ENCODE measurements at places on chromosomes 4 and X.

- DNase-seq = no peak
These were observed 197.1 kb upstream of the GIMD1 start for GRCh38 chr4:106565727-106566126.

DNA sequence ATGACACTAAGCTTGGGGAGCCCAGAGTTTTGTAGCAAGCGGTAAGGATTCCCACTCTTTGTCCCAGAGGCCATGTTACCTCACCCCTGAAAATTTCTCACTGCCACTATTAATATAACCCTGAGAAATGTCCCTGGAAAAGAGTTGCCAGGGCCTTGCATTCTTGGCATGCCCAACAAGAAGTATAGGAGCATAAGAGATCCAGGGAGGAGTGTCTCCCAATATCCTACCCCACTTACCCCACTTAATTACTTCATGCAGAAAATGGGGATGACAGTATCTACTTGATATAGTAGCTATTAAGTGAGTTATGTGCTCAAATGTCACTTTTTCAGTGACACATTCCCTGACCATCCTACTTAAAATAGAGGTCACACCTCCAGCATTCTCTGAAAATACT is 120.5 kb upstream of the C1GALT1C1 start:
- no peak for DNase-seq

DNA sequence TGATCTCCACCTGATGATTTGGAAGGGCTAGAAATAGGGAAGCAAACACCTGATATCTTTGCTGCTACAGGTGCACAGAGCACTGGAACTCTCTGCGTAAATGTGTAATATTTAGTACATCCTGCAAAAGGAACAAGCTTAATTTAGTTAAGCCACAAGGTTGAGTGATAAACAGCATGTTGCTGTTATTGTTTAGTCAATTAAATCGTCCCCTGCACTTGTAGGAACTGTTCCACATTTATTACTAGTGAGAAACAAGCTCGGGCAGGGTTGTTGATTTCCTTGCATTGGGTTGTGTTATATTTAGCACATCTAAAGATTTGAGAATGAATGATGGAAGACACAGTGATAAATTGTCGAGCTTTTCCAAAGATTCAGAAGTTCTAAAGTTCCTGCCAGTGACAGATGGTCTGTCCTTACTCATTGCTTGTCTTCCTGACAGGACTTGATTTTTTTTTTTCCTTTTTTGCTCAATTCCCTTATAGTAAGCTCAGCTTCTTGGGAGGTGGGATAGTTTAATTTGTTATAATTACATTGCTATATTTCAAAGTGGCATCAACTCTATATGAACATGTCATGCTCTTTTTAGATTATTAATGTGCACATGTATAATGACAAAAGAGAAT is 627.0 kb upstream of the ATOH1 start:
- DNase-seq = no peak

DNA sequence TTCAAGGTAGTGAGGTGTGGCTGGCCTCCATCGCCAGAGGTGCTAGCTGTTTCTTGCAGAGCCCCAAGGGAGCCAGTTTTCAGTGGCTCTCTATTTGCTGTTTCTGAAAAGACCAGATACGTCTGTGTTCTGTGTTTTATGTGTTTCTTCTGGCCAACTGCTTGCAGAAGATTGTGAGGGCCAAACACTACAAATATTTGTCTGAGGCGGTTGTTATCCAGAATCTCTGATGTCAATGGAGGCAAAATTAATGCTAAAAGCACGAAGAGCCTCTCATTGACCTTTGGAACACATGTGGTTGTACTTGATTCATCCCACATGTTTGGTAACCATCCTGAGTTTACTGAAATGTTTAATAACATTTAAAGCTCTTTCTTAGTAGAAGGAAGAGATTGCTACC is 113.9 kb downstream of the CT47B1 start:
- no peak for DNase-seq

DNA sequence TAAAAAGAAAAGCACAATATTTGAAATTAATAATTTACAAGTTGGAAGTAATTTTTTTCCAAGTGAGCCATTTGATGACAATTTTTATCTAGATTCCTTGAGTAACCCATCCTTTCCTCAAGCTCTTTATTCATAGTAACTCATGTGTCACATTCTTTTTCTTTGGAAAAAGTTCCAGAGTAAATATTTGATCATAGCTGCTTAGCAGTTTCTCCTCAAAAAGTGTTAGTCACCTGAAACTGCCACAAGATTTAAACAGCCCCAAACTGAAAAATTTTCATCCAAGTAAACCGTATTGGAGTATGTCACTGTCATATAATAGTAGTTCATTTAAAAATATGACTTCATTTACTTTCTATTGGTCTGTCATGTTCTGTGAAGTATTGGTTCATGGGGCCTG is 94.6 kb upstream of the CASK start:
- no peak for DNase-seq

Measured in NCI-H1048 (cell line).